Vein endothelial cell (primary cell): ENCODE measurements at places on chromosomes 12 and 14. TPM values are rescaled to one million over a fixed set of nuclear protein-coding genes. Genes with fewer than 3 reads are reported as not detected.

CLEC4C gene
- not detected in 2 replicates for total RNA-seq

SLC25A21 gene
- 1.3 and 2.9 TPM in 2 replicates for total RNA-seq

LRP1 gene
- total RNA-seq: 1.6 and 4.6 TPM in 2 replicates

RCOR1 gene
- 17.3 and 20.8 TPM in 2 replicates for total RNA-seq

COX8C gene
- not detected in 2 replicates for total RNA-seq

PMEL gene
- total RNA-seq: 1.3 and 2.1 TPM in 2 replicates

PTGDR gene
- not detected in 2 replicates for total RNA-seq

ERP27 gene
- 0.33 and 1.3 TPM in 2 replicates for total RNA-seq

SLC10A1 gene
- total RNA-seq: not detected in 2 replicates

ATP2B1 gene
- 28.1 and 41.5 TPM in 2 replicates for total RNA-seq

SELPLG gene
- total RNA-seq: 0.29 TPM in 1 of 2 replicates, not detected in the other

FGF23 gene
- total RNA-seq: not detected in 2 replicates

PIWIL1 gene
- total RNA-seq: not detected in 2 replicates

TMEM119 gene
- total RNA-seq: under 0.01 and 0.10 TPM in 2 replicates

KSR2 gene
- 1.2 and 1.3 TPM in 2 replicates for total RNA-seq

IFNG gene
- not detected in 2 replicates for total RNA-seq

HELB gene
- 1.6 and 2.6 TPM in 2 replicates for total RNA-seq

SUDS3 gene
- 25.1 and 27.1 TPM in 2 replicates for total RNA-seq

BTBD7 gene
- 37.2 and 41.7 TPM in 2 replicates for total RNA-seq

ARID2 gene
- 25.5 and 26.3 TPM in 2 replicates for total RNA-seq

FICD gene
- total RNA-seq: 5.9 and 8.1 TPM in 2 replicates
